GM12892 (cell line): ENCODE measurements at places on chromosomes 2 and 18.

GRCh38 chr2:27162151-27163121, 13.6 kb downstream of the TCF23 start:
- DNase-seq = no peak

- DNase-seq = no peak
Observed at GRCh38 chr2:176100547-176101140, 1.0 kb downstream of the HOXD12 start.

- DNase-seq = no peak
Observed at GRCh38 chr2:173941567-173941966, 23.6 kb downstream of the SP3 start.

GRCh38 chr2:30172627-30173026, 25.8 kb downstream of the YPEL5 start:
- DNase-seq = no peak

DNA sequence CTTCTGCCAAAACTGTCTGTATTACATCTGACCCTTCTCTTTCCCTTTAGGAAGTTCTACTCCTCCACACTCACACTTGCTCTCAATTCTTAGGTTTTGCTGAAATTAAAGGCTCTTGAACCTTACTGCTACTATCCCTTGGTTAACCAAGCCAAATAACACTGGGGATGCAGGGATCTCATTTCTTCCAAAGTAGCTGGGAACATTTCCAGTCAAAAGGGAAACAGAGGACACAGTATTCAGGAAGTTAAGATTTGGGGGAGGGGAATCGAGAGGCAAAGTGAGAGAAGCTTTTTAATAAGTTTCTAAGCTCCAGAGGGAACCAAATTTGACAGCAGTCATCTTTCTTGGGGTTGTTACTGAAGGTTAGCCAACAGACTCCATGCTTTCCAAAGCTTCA, 6.2 kb downstream of the SEPTIN2 start:
- DNase-seq = no peak

- no peak for DNase-seq
Observed at GRCh38 chr2:222796413-222797103, 64.3 kb upstream of the ACSL3 start.

DNA sequence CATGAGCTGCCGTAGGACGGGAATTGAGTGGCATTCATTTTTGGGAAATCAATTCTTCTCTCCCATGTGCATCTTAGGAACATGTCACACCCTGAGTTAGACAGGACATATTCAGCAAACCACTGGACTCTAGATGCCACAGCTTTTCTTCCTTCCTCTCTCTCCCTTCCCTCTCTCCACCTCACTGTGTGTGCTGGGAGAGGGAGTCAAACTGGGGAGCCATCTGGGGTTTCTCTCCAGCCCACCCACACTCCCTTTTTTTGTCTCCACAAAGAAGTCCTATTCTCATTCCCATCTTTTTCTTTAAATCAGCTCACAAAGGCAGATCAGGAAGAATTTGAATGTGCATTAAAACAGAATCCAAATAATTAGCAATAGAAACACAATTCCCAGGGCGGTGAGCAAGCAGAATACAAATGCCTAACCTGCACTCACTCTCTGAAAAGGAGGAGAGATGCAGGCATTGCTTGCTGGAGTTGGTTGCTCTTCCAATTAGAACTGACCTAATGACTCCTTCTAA, 15.4 kb downstream of the CD28 start:
- no peak for DNase-seq

GRCh38 chr2:190844700-190845401, 35.8 kb upstream of the GLS start:
- DNase-seq = no peak

- no peak for DNase-seq
Observed at GRCh38 chr18:77658299-77658662, 408.6 kb downstream of the GALR1 start.

DNA sequence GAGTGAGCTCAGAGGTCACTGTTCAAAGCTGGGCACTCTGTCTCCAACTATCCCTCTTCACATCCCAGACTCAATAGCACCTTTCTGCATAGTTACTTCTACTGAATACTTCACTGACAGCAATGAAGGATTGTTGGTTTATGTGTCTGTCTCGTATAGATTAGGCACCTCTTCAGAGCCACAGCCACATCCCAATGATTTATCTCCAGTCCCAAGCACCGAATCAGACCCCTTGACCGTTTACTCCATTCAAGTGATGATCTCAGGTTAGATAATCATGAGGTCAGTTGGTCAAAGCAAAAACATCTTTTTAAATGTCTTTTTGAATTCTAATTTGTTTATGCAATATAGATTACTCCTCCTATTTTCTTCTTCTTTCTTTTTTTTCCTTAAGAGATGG, 14.7 kb downstream of the NEDD4L start:
- DNase-seq = no peak

GRCh38 chr2:70855667-70856066, 20.1 kb upstream of the CD207 start:
- DNase-seq = no peak
